Stimulated activated CD8-positive, alpha-beta memory T cell treated with anti-CD3 and anti-CD28 coated beads, Interleukin-4, amount 100 ng/mL, for 24 hours (primary cell): ENCODE measurements at places on chromosomes 6 and 20.

DNA sequence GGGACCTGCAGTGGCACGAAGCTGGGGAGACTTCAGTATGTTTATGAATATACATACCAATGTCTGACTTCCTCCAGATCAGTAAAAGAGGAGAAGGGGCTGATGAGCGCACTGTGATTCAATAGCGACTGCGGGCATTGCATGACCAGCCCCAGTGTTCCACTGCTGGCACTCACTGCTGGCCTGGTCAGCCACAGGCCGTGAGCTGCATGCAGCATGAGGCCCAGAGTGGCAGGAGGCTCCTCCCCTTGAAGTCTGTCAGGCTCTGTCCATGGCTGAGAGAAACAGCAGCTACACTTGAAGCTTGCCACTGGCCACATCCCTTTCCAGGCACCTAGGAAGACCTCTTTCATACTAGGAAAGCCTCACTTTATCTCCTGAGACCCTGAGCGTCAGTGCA lies 265.9 kb upstream of the CDYL start:
- DNase-seq, result no peak

GRCh38 chr20:23105193-23105592 lies 19.1 kb upstream of the CD93 start:
- DNase-seq, result no peak

GRCh38 chr6:154661768-154662167 lies 71.4 kb upstream of the SCAF8 start:
- DNase-seq, result no peak

DNA sequence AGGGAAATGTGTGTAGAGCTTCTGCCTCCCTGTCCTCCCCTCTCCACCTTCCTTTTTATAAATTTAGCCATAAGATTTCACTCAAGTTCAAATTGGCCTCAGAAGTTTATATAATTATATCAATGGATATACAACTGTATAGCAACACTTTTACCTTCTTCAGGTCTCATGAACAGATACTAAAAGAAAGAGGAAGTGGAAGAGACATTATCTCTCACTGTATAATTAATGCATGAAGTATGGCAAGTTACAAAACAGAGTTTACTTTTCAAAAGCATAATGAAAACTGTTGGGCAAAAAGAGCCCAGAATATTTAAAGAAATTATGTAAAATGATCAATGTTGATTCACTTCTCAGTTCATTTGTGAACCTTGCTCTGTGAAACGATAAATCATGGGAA lies 99.7 kb downstream of the PDE7B start:
- no peak for DNase-seq

- DNase-seq, result no peak
Measured at GRCh38 chr20:57869951-57870315, 160.1 kb upstream of the PMEPA1 start.

GRCh38 chr20:40896814-40897700 lies 131.6 kb upstream of the TOP1 start:
- DNase-seq, result no peak

GRCh38 chr6:35678021-35678654 lies 10.6 kb downstream of the FKBP5 start:
- DNase-seq, result no peak

GRCh38 chr6:137282254-137282653 lies 63.1 kb upstream of the IFNGR1 start:
- DNase-seq, result no peak

DNA sequence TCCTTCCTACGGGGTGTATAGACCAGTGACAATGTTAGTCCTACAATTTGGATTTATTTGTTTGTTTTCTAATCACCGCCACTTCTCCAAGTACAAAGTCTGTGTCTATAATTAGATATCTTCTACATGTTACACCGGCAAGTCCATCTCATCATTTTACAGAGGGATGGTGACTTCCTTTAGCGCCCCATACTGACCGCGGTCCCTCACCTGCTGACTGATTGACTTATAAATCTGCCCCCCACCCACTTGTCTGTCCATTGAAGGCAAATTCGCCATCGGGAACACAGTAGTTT lies 8.9 kb upstream of the NR2E1 start:
- DNase-seq, result no peak

DNA sequence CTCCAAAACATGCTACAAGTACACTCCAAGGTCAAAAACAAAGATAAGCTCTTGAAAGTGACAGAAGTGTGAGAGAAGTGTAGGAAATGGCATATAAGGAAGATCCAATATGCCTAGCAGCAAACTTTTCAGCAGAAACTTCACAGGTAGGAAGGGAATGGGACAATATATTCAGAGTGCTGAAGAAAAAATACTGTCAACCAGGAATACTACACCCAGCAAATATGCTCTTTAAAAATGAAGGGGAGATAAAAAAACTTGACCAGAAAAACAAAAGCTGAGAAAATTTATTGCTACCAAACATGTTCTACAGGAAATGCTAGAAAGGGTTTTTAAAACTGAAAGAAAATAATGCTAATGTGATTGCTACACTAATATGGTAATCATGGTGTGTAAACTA lies 46.2 kb downstream of the THBS2 start:
- no peak for DNase-seq

GRCh38 chr20:10789386-10789785 lies 115.6 kb upstream of the JAG1 start:
- no peak for DNase-seq

- DNase-seq, result no peak
Measured at GRCh38 chr6:3490625-3490980, 33.8 kb upstream of the SLC22A23 start.

DNA sequence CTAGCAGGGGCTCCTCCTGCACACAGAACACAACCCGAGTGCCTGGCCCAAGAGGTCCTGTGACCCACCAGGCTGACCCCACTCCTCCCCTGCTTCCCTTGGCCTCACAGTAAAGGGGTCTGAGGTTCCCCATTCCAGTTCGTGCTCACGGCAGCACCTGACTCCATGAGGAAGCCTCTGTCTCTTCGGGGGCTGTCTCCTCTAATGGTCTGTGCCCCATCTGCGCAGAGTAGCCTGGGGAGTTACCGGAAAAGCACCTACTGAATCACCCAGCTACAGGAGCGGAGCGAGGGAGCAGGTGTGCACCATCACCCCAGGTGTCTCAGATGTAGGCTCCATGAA lies 93.2 kb downstream of the ASXL1 start:
- no peak for DNase-seq

GRCh38 chr6:20113649-20114224 lies 98.5 kb downstream of the MBOAT1 start:
- no peak for DNase-seq

DNA sequence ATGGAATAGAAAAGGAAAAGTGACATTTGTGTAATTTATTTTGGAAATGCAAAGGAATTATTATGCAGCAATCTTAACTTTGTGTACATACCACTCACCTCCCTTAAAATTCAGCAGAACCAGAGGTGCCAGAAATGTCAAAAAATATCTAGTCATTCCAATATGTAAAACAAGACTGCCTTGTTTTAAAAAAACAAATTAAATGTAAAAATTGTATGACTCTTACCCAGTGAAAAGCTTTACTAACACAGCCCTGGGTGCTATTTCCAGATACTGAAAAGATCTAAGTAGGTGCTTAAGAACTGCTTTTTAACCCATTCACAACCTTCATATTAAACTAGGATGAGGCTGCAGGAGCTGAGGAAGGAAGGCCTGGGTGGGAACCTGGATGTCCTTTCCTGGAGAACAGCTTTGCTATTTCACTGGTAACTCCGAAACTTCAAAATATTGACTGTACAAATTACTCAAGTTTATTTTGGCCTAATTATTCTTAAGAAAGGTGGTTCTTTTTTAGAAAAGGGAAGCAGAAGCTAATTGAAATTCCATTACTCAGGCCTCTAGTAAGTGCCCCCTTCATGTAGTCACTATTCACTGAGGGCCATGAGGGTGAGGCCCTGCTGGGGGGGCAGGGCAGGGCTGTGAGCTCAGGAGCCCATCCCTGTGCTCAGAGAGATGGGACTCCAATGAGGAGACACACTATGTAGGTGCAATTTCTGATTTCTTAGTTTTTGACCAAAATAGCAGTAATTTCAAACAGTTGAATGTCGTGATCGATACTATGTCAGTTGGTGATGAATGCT lies 139.6 kb downstream of the MAP3K4 start:
- no peak for DNase-seq

DNA sequence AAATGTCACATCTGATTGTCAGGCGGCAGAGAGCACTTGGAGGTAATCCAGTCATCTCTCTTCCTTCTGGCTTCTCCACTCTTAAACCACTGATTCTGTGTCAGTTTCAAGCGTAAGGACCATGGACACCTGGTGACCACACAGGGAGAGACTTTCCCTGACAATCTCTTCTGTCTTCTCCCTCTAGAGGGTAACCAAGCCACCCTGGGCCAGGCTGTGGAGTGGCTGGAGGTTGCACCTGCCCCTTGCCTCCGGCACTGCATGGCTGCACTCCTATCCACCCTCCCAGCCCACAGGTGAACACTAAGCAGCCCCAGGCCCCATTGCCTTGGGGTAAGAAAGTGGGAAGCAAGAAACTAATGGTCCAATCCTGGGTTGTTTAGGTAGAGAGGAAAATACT lies 78.7 kb downstream of the BFSP1 start:
- DNase-seq, result no peak

- no peak for DNase-seq
Measured at GRCh38 chr20:34896086-34896621, 19.7 kb downstream of the ACSS2 start.

DNA sequence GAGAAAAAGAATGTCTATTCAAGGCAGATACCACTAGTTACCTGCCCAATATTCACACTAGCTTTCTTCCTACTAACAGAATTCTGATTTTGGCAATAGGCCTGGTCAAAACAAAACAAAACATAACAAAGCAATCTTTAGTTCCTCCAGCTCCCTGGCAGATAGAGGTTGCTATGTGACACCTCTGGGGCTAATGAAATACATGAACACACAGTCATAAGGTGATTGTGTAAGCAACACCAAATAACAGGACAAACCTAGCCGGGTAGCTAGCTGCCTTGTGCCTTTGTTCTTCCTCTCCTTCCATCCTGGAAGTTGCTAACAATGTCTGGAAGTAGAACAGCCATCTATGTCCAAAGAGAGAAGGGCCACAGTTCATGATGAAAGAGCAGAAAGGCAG lies 6.0 kb upstream of the HMGN3 start:
- no peak for DNase-seq

DNA sequence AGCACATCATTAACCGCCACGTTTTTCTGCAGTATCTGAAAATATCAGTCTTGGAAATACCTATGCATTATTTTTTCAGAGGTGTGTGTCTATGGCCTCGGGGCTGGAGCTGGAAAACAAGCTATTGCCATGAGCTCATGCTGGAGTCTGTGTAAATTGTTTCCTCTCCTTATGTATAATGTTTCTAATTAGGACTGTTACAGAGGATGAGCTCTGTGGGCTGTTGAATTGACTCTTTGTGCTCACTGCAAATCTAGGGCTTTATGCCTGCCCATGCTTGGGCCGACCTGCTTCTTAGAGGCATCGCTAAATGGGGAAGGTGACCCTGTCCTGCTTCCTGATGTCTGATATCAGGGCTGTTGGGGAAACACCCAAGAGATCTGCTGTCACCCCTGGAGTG lies 80.8 kb upstream of the SLC22A16 start:
- no peak for DNase-seq

DNA sequence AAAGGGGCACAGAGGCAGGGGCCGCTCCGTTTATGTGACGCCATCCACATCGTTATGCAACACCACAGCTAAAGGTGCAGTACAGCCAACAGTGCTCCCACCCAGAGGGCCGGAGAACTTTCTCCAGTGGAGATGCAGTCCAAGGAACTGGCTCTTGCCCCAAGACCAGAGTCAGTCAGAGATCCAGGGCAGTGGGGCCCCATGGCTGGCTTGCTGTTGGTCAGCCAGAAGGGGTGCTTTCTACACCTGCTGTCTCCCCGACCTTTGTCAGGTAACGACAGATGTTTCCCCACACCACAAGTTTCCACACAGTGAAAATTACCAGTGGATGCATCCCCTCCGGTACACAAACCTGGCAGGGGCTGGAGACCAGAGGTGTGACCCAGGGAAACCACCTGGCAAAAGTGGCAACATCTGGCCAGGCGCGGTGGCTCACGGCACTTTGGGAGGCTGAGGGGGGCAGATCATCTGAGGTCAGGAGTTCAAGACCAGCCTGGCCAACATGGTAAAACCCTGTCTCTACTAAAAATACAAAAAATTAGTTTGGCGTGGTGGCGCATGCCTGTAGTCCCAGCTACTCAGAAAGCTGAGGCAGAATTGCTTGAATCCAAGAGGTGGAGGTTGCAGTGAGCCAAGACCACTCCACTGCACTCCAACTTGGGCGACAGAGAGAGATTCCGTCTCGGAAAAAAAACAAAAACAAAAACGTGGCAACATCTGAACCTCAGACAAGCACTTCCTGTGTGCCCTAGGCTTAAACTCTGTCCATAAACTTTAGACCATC lies 34.9 kb downstream of the UBE2V1 start:
- no peak for DNase-seq

DNA sequence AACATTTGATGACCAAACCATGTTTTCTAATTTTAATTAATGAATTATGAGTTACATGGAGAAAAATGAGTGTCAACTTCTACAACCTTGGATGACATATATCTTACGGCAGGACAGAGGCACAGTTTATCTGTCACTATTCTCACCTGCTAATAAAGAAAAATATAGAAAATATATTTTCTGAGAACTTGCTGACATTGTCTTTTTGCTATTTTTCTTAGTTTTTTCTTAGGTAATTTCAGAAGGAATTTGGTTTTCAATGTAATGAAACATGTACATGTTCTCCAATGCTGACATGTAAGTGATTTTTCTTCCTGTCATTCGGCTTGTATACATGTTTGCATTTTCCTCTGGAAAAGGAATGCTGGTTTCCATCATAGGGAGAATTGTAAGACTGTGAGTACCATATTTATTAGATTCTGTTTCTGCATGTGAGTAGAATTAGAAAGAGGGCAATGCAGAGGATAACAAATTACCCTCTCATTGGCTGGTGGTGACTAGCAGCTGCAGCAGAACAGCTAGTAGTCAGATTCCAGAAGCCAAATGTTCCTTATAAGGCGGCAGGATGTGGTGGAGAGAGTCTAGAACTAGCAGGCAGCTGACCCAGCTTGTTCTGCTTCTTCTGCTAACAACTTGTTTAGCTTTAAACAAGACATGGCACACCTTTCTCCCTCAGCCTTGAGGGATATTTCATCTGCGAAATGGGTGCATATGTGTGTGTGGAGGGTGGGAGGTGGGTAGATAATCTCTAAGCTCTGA lies 132.8 kb upstream of the SPACA1 start:
- no peak for DNase-seq

GRCh38 chr6:15907914-15908518 lies 220.9 kb upstream of the MYLIP start:
- no peak for DNase-seq

GRCh38 chr20:43068482-43068881 lies 121.2 kb downstream of the PTPRT start:
- DNase-seq, result no peak
